ENCODE measurements at places on chromosomes 12 and 14. TPM values are rescaled to one million over a fixed set of nuclear protein-coding genes. Genes with fewer than 3 reads are reported as not detected.
A peak's percentile ranks its signal among the peaks of the same experiment; 100 is the strongest.

DNA sequence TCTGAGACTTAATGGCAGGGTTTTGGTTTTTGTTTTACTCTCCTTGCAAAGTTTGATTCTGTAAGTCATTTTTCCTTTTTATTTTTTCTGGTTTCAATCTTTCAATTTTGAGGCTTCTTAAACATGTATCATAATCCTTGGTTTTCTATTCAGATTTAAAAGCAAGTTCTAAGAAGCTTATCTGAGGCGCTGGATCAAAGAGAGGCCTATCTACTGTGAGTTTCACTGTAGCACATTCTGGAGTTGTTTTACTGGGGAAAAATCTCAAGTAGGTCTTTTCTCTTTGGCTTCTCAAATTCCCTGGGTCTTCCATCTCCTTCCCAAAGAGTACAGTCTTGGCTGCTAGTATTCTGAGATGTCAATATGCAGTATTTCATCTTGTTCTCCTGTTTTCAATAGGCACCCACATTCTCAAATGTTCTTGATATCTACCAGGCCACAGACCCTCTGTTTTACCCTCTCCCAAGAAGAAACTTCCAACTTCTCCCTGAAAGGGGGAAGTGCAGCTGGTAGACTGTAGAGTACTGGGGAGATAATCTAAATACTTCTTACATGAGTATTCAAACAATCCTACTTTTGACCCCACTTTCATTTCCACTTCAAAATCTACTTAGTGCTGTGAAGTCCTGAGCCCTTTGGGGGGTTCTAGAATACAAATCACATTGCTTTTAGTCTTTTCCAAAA is 10.9 kb upstream of the CATSPERB start:
- H3K27ac ChIP-seq = no peak overlapping the region
- H3K4me3 ChIP-seq = no peak overlapping the region
- DNase-seq = no peak
- no peaks in the 10 kb centered on the region for H3K4me1 ChIP-seq
- H3K27me3 ChIP-seq = no peaks in the 10 kb centered on the region

DNA sequence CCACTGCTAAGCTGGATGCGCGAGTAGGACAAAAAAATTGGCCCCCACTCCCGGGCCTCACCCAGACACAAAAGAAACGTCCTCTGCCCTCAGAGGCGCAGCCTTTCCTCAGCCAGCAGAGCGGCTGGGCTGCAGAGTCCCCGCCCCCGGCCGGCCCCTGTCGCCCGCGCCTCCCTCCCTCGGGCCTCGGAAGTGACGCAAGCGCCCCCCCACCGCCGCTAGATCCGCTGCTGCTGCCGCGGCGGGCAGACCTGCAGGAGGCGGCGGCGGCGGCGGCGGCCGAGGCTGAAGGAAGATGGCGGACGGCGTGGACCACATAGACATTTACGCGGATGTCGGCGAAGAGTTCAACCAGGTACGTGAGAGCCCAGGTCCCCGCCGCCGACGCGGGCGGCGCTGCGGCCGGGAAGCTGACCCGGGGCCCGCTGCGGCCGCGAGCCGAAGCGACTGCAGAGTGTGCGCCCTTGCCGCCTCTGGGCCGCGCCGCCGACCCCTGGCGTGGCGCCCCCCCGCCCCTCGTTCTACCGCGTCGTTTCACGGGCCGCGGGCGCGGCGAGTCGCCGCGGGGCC is at the start of gene CPSF6:
Gene CPSF6, plus strand, starts transcription at position 218 of the 570 bp plus-strand sequence. Its CDS starts 78 bp downstream, at position 296.
- peak; percentile 98 for DNase-seq
- peak within 1 kb of the TSS; percentile 100 for H3K27ac ChIP-seq
- H3K27me3 ChIP-seq = peaks cover 4% of the 10 kb centered on the region
- H3K36me3 ChIP-seq = peaks cover 25% of the 10 kb centered on the region
- H3K4me3 ChIP-seq = peak within 1 kb of the TSS; percentile 99

GRCh38 chr12:31324116-31324844 is 1.7 kb downstream of the SINHCAF start:
- peak overlapping the region; percentile 98 for H3K4me3 ChIP-seq
- peaks cover 35% of the 10 kb centered on the region for H3K36me3 ChIP-seq
- H3K27me3 ChIP-seq = peaks cover 5% of the 10 kb centered on the region
- H3K4me1 ChIP-seq = peaks cover 42% of the 10 kb centered on the region
- peak; percentile 77 for DNase-seq

DNA sequence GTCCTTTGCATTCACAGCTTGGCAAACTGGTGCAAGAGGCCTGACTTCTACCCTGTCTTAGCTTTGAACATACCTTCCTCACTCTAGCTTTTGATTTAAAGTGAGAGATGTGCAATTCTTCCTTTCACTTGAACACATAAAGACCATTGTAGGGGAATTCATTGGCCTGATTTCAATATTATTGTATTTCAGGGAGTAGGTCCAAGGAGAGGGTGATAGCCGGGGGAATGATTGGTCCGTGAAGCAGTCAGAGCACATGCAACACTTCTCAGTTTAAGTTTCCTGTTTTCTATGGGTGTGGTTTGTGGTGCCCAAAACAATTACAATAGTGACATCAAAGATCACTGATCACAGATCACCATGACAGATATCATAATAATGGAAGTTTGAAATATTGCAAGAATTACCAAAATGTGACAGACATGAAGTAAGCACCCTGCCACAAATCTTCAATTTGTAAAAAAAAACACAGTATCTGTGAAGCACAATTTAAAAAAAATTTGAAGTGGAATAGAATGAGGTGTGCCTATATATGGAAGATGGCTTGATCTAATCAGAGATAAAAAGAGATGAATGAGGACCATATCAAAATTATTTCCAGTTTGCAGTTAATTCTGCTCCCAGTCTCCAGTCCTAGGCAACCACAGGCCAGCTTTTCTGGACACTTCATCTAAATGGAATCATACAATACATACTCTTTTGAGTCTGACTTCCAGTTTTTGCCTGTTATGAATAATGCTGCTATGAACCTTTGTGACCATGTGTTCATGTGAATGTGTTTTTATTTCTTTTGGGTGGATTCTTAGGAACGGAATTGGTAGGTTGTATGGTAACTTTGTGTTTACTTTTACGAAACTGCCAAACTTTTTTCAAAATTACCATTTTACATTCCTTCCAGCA is 23.2 kb downstream of the BORCS5 start:
- peak overlapping the region; percentile 71 for H3K27ac ChIP-seq
- H3K27me3 ChIP-seq = no peaks in the 10 kb centered on the region
- peaks cover 48% of the 10 kb centered on the region for H3K36me3 ChIP-seq
- H3K4me3 ChIP-seq = no peak overlapping the region
- peaks cover 28% of the 10 kb centered on the region for H3K4me1 ChIP-seq

DNA sequence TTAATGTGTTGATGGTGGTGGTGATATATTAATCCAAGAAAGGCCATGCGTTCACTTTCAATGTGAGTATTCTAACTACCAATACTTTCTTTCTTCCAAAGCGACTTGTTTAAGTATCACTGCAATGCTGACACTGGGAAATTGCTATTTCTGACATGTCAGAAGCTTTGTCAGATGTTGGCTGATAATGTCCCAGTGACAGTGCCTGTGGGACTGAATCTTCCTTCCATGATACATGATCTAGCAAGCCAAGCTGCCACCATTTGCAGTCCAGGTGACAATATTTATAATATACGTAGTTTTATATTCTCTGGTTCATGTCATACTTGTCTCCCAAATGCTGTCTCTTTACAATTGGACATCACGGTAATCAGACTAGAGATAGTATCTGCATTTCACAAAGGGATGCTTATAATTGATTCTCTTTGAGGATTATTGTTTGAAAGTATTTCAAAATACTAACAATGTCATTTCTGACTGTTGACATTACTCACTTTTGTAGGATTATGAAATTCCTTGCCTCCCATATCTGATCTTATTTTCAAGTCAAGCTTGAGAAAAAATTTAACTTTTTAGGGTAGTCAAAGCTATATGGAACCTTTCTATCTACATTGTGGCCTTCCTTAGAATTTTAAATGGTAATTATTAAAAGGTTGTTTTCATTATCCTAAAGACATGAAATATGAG is 57.3 kb downstream of the KNTC1 start:
- H3K27ac ChIP-seq = no peak overlapping the region
- no peaks in the 10 kb centered on the region for H3K4me1 ChIP-seq
- no peaks in the 10 kb centered on the region for H3K27me3 ChIP-seq

GRCh38 chr12:6376079-6376869 is 911 bp upstream of the SCNN1A start:
- H3K27me3 ChIP-seq = no peaks in the 10 kb centered on the region
- H3K4me1 ChIP-seq = peaks cover 36% of the 10 kb centered on the region
- DNase-seq = peak; percentile 28
- H3K27ac ChIP-seq = peak overlapping the region; percentile 80
- peak overlapping the region; percentile 77 for H3K4me3 ChIP-seq

- peaks cover 61% of the 10 kb centered on the region for H3K27me3 ChIP-seq
- DNase-seq = no peak
- H3K4me3 ChIP-seq = no peak overlapping the region
- H3K4me1 ChIP-seq = peaks cover 10% of the 10 kb centered on the region
- no peak overlapping the region for H3K27ac ChIP-seq
- no peaks in the 10 kb centered on the region for H3K36me3 ChIP-seq
These were observed 986 bp upstream of the NTF3 start for GRCh38 chr12:5430641-5431603.

DNA sequence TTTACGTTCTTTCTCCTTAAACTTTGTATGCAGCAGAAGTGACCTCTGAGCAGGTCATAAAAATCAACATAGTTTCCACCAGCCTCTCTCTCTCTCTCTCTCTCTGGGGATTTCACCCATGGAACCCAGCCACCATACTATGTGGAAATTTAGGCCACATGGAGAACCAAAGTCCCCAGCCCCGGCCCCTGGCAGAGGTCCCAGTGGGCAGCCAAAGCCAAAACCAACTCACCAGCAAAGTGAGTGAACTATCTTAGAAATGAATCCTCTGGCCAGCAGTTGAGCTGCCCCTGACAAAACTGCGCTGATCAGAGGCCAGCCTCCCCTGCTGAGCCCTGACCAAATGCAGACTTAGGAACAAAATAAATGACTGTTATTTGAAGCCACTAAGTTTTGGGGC is 9.2 kb downstream of the DUSP6 start:
- H3K27ac ChIP-seq = no peak overlapping the region
- peaks cover 17% of the 10 kb centered on the region for H3K27me3 ChIP-seq
- H3K4me1 ChIP-seq = peaks cover 28% of the 10 kb centered on the region

DNA sequence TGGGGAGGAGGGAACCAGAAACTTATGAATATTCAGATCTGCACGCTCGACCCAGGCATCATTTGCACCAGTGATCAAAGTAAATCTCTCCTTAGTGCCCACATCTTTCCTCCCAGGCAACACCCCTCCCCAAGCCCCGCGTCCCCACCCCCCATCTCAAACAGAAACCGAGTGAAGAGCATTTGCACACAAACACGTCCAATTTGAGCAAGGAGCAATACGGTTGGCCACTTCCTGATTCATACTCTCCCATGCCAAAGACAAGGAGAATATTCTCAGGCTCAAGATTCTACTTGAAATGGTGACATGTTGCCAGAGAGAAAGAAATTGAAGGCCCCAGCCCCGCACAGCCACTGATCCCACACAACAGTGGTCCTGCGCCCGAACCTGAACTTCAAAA is 7.1 kb downstream of the FOXN3 start:
- no peaks in the 10 kb centered on the region for H3K27me3 ChIP-seq
- peaks cover 76% of the 10 kb centered on the region for H3K36me3 ChIP-seq
- H3K4me3 ChIP-seq = peak overlapping the region; percentile 33

- no peak for DNase-seq
- no peak overlapping the region for H3K27ac ChIP-seq
- H3K4me1 ChIP-seq = no peaks in the 10 kb centered on the region
- no peaks in the 10 kb centered on the region for H3K36me3 ChIP-seq
- peaks cover 24% of the 10 kb centered on the region for H3K27me3 ChIP-seq
- no peak overlapping the region for H3K4me3 ChIP-seq
These were observed 7.0 kb upstream of the BDKRB1 start for GRCh38 chr14:96249029-96249428.

DNA sequence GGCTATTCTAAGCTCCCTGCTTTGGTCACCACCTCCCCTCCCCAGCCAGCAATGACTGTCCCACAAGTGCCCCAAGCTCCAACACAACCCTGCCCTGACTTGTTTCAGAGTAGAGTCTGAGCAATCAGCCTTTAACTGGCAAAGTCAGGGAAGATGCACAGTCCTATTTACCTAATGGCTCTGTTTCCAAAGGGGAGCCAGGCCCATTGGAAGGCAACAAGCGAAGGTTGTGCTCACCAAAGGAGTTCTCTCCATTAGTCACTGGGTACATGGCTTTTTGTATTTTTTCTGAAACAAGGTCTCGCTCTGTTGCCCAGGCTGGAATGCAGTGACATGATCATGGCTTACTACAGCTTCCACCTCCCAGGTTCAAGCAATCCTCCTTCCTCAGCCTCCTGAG is 267.1 kb upstream of the CRY1 start:
- no peak overlapping the region for H3K4me3 ChIP-seq
- no peak overlapping the region for H3K27ac ChIP-seq
- H3K27me3 ChIP-seq = no peaks in the 10 kb centered on the region

GRCh38 chr12:65449400-65449799 is 170.9 kb downstream of the MSRB3 start:
- no peak overlapping the region for H3K27ac ChIP-seq
- peaks cover 7% of the 10 kb centered on the region for H3K27me3 ChIP-seq
- no peak for DNase-seq
- no peak overlapping the region for H3K4me3 ChIP-seq
- no peaks in the 10 kb centered on the region for H3K4me1 ChIP-seq
- no peaks in the 10 kb centered on the region for H3K36me3 ChIP-seq

DNA sequence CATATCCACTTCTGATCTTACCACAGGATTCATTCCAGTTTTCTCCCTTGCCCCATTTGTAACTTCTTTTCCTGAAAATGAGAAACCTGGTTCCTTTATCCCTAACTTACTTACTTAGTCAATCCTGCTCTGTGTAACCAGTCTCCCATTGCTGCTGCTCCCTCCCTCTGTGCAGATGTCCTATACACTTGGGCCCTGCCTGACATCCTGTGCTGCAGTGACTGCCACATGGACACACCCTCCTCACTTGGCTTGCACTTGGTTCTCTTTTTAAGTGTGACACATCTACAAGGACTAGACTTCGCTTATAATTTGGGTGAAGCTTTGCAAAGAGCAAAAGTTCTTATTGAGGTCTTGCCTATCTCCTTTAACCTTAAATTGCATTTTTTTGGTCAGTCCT is 51.4 kb downstream of the FGD4 start:
- H3K27me3 ChIP-seq = peaks cover 3% of the 10 kb centered on the region
- peaks cover 7% of the 10 kb centered on the region for H3K4me1 ChIP-seq
- H3K27ac ChIP-seq = no peak overlapping the region
- no peak overlapping the region for H3K4me3 ChIP-seq

GRCh38 chr12:39230086-39230485 is 212.8 kb downstream of the KIF21A start:
- no peak overlapping the region for H3K4me3 ChIP-seq
- H3K27ac ChIP-seq = no peak overlapping the region
- DNase-seq = no peak
- no peaks in the 10 kb centered on the region for H3K27me3 ChIP-seq
- H3K4me1 ChIP-seq = no peaks in the 10 kb centered on the region

GRCh38 chr12:97321621-97322020 is 141.0 kb upstream of the RMST start:
- H3K36me3 ChIP-seq = no peaks in the 10 kb centered on the region
- no peaks in the 10 kb centered on the region for H3K4me1 ChIP-seq
- no peak overlapping the region for H3K4me3 ChIP-seq
- no peak overlapping the region for H3K27ac ChIP-seq
- H3K27me3 ChIP-seq = peaks cover 19% of the 10 kb centered on the region

- H3K4me1 ChIP-seq = no peaks in the 10 kb centered on the region
- H3K27ac ChIP-seq = no peak overlapping the region
- no peaks in the 10 kb centered on the region for H3K36me3 ChIP-seq
- no peak for DNase-seq
These were observed 145.0 kb downstream of the AACS start for GRCh38 chr12:125210104-125210755.

TEX22 gene
- total RNA-seq = 0.56 TPM

FLVCR2 gene
- 0.64 TPM for total RNA-seq

MUCL1 gene
- not detected for total RNA-seq

LALBA gene
- total RNA-seq = not detected

RAB3IP gene
- 33.4 TPM for total RNA-seq

AQP2 gene
- total RNA-seq = not detected

CLEC9A gene
- not detected for total RNA-seq

RASAL1 gene
- 1.3 TPM for total RNA-seq

AJUBA gene
- 1.0 TPM for total RNA-seq
